ENCODE measurements at places on chromosomes 12 and 14.

DNA sequence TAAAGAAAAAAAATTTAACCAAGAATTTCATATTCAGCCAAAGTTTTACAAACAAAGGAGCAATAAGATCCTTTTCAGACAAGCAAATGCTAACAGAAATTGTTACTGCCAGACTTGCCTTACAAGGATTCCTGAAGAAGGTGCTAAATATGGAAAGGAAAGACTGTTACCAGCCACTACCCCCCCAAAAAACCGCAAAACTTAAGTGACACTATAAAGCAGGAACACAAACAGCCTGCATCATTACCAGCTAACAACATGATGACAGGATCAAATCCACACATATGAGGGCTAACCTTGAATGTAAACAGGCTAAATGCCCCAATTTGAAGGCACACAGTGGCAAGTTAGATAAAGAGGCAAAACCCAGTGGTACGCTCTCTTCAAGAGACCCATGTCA lies 55.7 kb downstream of the APOBEC1 start:
- DNase-seq = no peak

DNA sequence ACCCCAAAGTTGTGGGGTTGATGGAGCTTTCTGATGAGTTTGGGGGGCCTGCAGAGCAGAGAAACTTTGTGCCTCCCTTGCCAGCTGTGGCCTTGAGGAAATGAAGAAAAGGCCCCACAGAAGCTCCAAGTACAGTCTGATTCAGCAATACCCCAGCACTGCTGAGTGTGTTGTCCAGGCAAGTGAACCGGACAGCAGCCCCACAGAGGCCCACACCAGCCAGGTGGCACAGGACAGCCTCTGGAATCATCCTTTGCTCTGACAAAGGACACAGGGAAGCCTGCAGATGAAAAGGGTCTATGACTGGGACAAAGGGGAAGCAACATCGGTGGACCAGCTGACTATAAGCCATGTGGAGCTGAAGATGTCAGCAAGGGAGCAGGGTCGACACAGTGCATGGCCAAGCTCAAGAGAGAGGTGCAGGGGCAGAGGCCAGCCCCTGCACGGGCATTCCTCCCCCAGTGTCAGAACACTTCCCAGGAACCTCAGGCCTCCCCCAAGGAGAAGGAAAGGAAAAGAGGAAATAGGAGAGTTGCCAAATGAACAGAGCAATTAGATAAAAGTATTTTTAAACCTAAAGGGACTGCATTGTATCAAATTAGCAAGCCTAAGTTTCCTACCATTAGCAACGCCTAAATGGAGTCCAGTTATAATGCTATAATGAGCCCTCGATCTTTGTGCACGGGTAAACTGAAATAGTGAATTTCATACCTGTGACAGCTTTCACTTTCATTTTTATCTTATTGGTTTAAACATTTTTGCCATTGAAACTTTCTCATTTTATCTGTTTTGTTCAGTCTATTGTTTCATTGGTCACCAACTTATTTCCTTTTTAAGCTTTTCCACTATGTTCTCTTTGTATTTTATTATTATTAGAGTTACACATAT lies 46.3 kb upstream of the PTGDR start:
- no peak for DNase-seq

DNA sequence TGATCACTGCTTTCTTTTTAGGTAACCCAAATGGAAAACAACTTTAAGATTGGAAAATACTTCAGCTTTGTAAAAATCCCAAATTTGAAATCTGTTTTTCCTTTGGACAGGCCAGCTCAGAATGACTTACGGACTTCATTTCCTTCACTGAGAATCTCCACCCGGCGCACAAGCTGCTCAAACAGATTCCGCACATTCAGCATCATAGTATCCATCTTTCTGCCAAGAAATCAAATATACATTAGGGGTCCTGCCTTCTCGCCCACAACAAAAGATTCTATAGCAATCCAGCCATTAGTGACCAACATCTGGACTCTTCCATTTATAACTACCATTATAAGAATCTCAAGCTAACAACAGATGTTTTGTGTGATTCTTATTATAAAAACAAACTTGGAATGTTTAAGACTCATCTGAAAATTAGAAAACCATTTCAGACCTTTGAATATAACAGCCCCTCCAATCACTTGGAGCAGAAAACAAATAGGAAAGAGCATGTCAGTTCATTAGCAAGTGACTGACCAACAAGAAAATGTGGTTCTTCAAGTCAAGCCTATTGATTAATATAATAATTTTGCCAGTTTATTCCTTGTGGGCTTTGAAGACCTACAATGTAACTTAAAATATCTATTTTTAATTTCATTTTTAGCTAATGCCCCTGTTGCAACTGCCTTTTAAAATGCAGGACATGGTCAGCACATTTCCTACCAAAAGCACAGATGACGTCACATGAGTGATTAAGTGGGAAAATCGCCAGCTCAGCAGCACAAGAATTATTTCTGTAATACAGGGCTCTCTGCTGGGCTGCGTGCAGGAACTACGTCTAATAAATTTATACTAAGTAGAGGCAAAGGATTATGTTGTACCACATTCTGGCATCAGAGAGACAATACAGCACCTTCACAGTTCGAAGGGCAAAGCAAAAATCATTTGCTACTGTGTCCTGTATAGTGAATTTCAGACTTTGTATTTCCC lies 8.5 kb downstream of the RACGAP1 start:
- peak; percentile 87 for DNase-seq

DNA sequence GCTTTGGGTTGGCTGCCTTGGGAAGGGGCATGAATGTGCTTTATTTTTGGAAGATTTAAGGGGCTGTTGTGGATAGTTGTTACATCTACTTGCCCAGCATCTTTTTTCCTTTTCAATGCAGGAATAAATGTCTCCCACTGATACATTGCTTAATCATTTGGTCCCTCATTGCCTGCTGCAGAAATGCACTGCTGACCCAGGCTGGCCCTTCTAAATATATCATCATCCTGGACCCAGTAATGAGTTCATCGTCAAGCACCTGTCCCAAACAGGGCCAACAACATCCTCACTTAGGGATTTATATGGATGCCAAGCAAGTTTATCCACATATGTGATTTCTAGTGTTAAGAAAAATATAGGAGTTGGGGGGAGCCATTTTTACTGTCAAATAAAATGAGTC lies 67.2 kb downstream of the ASCL1 start:
- no peak for DNase-seq

- DNase-seq = peak; percentile 37
Observed at GRCh38 chr12:52452101-52452500, at the start of gene KRT6B. TSS of gene KRT6B (minus strand) at chr12:52452146. CDS start at chr12:52452078, 68 bp downstream.

DNA sequence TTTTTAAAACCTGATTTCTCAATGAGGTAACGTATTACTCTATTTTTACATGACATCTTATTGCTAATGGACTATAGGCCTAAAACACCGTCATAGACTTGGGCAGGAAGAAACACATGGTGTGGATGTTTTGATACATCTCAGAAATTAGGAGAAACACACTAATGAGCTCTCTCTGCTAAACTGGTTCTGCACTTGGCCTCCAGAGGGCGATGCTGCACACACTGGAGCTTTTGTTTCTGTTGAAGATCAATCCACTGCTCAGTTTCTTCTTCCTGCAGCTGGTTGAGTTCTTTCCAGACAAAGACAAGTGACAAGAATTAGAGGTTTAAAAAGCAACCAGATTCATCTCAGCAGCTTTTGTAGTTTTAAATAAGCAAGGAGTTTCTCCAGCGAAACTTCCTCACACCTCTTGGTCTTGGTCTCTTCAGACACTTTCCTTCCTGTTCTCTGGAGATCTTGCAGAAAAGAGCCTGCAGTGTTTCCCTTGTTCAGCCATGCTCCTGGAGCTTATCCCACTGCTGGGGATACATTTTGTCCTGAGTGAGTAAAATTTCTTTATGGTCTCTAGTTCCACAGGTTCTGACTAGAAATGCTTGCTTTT lies 178.5 kb upstream of the OR4E1 start:
- DNase-seq = no peak

All from lower leg skin (tissue), 4 donors.